Caki2 (cell line): ENCODE measurements at places on chromosomes 7 and 10. TPM values are rescaled to one million over a fixed set of nuclear protein-coding genes. Genes with fewer than 3 reads are reported as not detected.

- peak; percentile 68 for DNase-seq
These were observed 2.8 kb upstream of the DEPP1 start for GRCh38 chr10:44981172-44982113.

- no peak for DNase-seq
These were observed 99.5 kb downstream of the CUX1 start for GRCh38 chr7:101916876-101917275.

Gene VAX1
- 0.27 and 0.67 TPM in 2 replicates for total RNA-seq

Gene NPTX2
- total RNA-seq, result 38.3 and 40.5 TPM in 2 replicates

DNA sequence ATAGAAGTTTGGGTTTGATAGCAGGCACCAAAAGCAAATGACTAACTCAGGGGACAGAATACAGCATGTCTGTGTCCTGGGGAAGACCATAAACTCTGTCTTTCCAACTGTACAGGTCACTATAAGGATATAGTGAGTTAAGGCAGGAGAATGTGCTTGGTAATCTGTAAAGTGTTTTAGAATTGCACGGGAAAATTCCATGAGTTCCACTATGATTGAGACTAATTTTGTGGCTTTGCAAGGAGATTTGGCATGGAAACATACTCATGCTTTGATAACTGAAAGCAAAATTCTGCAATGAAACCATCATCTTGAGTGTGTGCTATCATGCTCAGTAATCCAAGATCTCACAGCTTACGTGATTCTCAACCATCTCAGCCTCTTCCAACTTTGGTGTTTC is 152.6 kb downstream of the PKD1L1 start:
- DNase-seq, result peak; percentile 62

DNA sequence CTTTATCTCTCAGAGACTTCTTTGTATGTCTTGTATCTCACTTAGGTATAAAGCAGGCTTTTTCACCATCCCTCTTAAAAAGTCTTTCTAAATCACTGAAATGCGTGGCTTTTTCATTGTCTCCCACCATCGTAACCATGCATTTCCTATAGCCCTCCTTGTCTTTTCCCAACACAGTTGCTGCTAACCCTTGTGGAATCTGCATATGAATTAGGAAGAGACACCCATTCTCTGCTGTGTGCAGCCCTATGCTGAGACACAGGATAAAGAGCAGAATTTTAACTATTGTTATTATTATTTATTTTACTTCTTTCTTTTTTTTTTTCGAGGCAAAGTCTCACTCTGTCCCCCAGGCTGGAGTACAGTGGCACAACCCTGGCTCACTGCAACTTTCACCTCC is 804.3 kb upstream of the COBL start:
- no peak for DNase-seq

DNA sequence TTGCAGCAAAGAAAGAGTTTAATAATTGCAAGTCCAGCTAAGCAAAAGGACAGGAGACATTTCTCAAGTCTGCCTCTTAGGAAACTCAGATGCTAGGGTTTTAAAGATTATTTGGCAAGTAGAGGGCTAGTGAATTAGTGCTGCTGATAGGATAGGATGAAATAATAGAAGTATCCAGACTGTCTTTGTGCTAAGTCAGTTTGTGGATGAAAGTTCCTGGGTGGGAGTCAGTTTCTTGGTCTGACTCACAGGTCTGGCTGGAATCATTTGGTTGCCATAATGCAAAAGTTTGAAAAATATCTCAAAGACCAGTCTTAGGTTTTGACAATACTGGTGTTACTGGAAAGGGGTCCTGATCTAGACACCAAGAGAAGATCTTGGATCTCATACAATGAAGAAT is 42.6 kb upstream of the INHBA start:
- DNase-seq, result no peak

DNA sequence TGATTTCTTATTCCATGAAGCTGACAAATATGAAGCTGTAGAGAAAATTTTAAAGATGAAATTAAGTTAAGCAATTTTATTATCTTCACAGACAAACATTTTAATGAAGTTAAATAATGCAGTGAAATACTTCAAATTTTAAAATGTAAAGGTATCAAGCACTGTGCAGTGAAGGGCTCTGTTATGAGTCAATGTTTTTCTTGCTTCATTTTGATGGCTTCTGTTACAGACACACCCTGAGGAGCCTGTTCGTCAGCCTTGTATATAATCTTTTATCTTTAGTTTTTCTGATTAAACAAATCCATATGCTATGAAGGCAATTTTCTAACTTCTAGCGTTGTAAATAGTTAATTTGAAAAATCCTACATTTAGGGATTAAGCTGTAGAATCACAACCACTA is 18.5 kb downstream of the VSTM2A start:
- no peak for DNase-seq

Gene TNKS2
- total RNA-seq, result 11.8 and 13.7 TPM in 2 replicates

Gene TNPO3
- 50.5 and 56.6 TPM in 2 replicates for total RNA-seq

- DNase-seq, result no peak
These were observed 349.3 kb upstream of the VWC2 start for GRCh38 chr7:49424109-49424508.

Gene MSS51
- total RNA-seq, result 0.41 TPM in 1 of 2 replicates, not detected in the other

Gene NUPR2
- not detected in 2 replicates for total RNA-seq

Gene ITPRID1
- not detected in 2 replicates for total RNA-seq

DNA sequence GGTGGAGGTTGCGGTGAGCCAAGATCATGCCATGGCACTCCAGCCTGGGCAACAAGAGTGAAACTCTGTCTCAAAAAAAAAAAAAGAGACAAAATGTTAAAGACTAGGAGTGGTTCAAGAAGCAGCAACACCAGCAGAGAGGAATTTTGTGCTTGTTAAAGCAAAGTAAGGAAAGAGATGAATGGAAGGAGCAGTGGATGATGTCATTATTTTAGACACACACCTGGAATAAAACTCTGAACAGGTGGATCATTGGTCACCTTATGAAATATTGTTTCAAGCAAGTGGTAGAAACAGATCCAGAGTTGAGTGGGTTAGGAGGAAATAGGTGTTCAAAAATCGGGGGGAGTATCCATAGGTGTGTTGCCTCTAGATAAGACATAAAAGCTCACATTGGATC is 129.7 kb upstream of the FRMD4A start:
- DNase-seq, result no peak

- DNase-seq, result no peak
These were observed 34.6 kb upstream of the MALRD1 start for GRCh38 chr10:19014034-19014433.

DNA sequence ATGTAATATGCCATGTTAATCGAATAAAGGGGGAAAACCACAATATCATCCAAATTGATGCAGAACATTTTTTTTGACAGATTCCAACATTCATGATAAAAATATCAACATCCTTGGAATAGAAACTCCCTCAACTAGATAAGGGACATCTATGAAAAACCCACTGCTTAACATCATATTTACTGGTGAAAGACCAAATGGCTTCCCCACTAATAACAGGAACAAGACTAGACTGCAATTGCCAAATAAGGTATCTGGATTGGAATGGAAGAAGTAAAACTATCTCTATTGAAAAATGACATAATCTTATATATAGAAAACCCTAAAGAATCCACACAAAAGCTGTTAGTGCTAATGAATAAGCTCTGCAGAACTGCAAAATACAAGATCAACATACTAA is 27.8 kb downstream of the SMURF1 start:
- DNase-seq, result no peak

Gene ZNF488
- total RNA-seq, result 0.41 TPM in 1 of 2 replicates, not detected in the other

DNA sequence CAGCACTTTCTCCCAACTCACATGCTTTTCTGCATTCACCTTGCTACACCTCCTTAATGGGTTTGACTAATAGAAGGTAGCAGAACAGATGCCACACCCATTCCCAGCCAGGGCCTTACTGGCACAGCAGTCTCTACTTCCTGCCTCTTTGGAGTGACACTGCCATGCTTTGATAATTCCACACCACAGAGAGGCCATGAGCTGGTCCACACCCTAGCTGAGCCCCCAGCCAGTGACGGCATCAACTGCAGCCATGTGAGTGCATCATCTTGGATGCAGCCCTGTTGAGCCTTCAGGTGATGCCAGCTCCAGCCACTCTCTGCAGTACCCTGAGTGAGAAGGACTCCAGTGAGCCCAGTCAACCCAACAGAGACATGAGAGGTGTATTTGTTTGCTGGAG is 27.5 kb upstream of the EZH2 start:
- peak; percentile 14 for DNase-seq

DNA sequence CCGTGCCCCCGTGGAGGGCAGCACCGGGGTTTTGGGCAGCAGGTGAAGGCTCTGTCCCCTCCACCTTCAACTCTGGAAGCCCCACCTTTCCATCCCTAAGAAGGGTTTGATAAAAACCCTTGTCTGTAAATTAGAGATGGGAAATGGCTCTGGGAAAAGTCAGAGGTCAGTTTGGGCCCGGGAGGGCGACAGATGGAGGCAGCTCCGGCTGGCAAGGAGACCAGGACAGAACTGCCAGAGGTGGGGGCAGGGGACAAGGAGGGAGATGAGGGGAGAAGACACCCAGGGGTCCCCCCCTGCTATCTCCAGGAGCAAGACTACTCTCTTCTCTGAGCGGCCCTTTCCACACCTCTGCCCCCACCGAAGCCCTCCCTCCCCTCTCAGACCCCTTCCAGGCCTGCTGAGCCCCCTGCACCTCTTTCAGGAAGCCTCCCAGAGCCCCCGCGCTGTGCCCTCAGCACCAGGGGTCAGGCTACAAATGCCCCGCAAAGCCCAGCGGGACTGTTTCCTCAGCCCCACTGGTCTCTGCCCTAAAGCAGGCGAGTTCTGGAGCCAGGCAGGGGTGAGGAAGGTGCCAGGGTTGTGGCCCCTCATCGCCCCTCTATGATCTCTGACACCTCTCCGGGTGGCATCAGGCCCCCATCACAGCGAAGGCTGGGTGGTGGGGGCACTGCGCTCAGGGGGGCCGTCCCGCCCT is 980 bp upstream of the SH2B2 start:
- no peak for DNase-seq

GRCh38 chr7:86745013-86745745 is 101.5 kb downstream of the GRM3 start:
- no peak for DNase-seq

DNA sequence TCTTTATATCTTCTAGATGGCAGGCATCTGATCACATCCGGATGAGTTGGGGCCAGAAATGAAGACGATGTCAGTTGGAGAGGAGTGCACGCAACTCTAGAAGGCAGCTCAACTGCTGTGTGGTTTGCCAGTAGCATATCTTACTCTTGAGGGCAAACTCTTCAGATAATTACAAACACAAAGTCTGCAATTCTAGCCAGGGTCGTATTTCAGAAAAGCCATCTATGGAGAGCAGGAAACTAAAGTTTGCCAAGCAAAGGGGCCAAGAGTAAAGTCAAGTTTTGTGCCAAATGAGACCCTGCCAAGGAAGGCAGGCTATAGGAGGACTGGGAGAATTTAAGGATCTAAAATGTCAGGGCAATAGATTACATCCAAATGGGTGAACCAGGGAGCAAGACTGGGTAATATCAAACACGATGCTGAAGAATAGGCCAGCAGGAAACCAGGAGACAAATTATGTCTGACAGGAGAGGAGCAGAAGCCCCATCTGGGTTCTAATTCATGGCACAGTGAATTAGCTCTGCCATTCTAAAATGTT is 312.5 kb upstream of the SEMA3C start:
- DNase-seq, result no peak

DNA sequence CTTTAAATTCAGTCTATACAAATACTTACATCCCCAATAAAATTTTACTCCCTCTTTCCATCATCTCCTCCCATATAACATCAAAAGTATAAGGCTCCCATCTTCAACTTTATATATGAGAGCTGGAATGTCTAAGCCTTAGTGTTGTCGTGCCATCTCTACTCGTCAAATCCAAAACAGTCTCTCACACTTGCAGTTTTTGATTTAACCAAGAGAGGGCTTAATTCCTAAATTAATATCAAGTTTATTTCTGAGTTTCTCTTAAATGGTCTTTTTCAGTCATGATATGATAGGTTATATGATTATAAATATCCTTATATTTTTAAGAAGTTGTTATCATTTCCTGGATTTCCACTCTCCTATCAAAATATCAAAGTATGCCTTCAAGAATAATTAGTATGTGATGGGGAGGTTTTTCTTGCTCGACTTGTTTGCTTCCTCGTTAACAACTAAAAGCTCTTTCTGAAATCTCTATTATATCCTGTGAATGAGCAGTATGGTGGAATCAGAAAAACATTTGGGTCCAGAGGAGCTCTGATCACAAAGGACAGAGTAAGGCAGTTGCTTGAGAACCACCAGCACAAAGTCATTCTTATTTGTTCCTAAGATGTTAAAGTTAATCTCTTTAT is 12.5 kb upstream of the LIPK start:
- no peak for DNase-seq

GRCh38 chr10:10967581-10968256 is 50.0 kb upstream of the CELF2 start:
- DNase-seq, result no peak

GRCh38 chr7:115654384-115655214 is 376.0 kb downstream of the TFEC start:
- DNase-seq, result peak; percentile 75

Gene EN2
- total RNA-seq, result 1.3 and 6.7 TPM in 2 replicates

DNA sequence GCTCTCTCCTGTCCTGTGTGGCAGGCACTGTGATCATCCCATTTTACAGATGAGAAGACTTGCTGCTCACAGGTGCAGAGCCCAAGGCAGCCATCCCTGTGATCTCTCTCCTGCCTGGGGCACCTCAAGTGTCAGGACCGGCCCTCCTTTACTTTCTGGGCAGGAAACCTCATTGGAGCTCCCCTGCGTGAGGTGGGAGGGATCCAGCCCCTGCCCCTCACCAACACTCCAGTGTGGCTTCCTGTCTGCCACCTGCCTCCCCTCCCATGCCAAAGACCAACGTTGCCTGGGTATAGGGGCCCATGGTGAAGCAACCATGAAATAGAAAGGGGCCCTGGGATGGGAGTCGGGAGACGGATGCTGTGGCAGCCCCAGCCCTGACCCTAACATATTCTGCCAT is 91.2 kb upstream of the MYL10 start:
- no peak for DNase-seq

Gene DENND2A
- total RNA-seq, result 0.34 and 0.75 TPM in 2 replicates

- no peak for DNase-seq
These were observed 27.5 kb downstream of the CTNNA3 start for GRCh38 chr10:67668448-67668847.

GRCh38 chr10:104321725-104322415 is 16.4 kb downstream of the ITPRIP start:
- no peak for DNase-seq

GRCh38 chr7:116610210-116610609 is 61.8 kb upstream of the MET start:
- DNase-seq, result peak; percentile 54

GRCh38 chr7:27423290-27423689 is 180.7 kb downstream of the EVX1 start:
- peak; percentile 54 for DNase-seq

DNA sequence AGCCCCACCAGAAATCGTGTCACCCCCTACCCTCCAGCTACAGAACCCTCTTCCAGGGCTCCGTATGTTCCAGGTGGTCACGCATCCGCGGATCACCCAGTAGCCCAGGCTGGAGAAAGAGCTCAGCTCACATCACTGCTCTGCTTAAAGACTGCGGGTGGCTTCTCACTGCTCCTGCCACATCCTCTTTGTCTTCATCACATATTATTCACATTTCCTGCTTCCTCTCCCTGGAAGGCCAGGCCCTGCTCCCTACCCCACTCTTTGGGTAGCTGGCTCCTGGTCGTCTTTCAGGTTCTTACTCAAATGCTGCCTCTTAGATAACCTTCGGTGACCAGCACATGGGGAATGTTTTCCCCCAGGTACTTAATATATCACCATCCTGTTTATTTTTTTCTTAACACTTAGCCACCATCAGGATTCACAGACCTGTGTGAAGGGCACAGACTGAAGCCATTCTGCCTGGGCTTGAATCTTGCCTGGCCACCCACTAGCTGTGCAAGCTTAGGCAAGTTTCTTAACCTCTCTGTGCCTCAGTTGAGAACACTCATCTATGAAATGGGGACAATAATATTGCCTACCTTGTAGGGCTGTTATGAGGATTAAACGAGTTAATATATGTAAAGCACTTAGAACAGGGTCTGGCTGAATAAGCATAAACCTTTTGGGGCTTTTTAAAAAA is 307.8 kb downstream of the PRPF18 start:
- no peak for DNase-seq
